Activated CD4-positive, alpha-beta T cell treated with anti-CD3 and anti-CD28 coated beads for 36 hours (primary cell): ENCODE measurements at places on chromosomes 7 and 10. TPM values are rescaled to one million over a fixed set of nuclear protein-coding genes. Genes with fewer than 3 reads are reported as not detected.

TYW1B gene
- total RNA-seq, result 3.9 TPM

DNA sequence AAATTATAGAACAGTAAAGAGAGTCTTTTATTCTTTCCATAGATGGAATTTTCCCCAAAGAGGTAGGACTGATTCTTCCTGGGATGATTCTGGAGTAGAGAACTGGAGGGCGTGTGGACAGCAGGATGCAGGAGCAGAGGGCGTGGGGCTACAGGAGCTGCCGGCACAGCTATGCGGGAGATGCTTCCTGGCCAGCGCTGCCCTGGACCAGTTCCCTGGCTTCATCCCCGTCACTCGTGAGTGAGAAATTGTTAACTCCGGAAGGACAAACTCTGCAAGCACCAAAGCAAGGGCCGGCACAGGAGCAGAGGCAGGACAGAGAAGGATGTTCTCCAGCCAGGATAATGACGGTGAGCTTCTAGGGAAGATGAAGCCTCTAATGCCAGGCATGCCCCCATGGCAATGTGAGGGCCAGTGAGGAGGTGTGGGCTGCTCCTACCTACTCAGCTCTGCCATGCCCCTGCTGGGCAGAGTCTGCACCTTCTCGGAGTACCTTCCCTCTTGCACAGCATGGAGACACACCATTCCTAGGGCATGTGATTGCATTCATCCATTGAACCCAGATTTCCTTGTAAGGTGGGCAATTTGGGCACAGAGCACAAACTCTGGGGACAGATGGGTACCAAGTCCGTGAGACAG is 760.9 kb upstream of the IGFBP3 start:
- H3K4me3 ChIP-seq, result no peak overlapping the region
- no peaks in the 10 kb centered on the region for H3K4me1 ChIP-seq
- no peaks in the 10 kb centered on the region for H3K36me3 ChIP-seq

DNA sequence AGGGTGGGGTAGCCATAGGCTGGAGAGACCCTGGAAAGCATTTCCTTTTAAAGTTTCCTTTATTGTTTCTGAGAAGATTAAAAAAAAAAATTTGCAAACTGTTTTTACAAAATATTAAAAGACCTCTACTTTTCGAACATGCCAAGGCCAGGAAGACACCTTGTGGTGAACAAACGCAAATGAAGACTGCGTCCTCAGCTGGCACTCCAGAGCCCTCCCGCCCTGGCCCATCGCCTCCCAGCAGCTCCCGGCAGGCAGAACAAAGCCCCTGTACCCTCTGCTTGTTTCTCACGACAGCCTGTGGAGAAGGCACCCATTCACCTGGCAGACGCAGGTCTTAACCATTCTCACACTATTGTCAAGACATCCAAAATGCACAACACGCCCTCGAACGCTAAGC is 56.4 kb downstream of the ESYT2 start:
- H3K27ac ChIP-seq, result no peak overlapping the region
- H3K36me3 ChIP-seq, result peaks cover 43% of the 10 kb centered on the region
- H3K4me1 ChIP-seq, result peaks cover 49% of the 10 kb centered on the region
- no peaks in the 10 kb centered on the region for H3K27me3 ChIP-seq
- DNase-seq, result no peak
- H3K4me3 ChIP-seq, result no peak overlapping the region

INSYN2A gene
- not detected for total RNA-seq

DNA sequence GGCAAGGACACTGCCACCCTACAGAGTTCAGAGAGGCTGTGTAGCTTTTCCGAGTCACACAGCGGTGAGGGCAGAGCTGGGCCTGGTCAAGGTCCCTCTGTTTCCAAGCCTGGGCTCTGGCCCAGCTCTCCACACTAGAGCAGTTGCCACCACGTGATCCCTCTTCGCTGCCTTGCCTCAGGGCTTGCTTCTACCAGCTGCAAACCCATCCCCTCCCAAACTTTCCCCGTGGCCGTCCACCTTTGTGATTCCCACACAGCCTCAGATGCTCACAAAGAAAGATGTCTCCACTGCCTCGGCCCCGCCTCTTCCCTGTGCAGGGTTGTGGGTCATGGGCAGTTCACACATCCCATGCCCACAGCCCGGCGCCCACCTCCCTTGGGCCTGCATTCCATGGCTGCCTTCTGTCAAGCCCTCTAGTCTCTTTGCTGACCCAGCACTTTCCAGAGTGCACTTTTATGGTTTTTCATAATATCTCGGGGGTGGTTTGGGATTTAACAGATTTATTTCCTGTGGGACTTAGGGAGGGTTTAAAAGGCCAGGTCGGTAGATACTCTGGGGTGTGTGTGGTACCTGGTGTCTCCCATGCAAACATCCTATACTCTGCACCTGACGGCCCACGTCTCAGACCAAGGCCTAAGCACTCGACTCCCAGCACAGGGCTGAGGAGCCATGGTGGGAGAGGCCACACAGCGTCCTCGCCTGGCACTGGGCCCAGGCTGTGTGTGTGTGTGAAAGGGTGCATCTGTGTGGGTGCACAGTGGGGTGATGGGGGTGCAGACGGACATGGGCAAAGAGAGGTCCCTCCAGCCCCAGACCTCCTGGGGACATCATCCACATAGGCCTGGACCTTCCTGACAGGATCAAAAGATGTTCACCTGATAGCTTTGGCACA is 59.6 kb downstream of the PKD1L1 start:
- H3K36me3 ChIP-seq, result no peaks in the 10 kb centered on the region
- no peak for DNase-seq
- no peak overlapping the region for H3K27ac ChIP-seq
- no peak overlapping the region for H3K4me3 ChIP-seq
- no peaks in the 10 kb centered on the region for H3K27me3 ChIP-seq

DNA sequence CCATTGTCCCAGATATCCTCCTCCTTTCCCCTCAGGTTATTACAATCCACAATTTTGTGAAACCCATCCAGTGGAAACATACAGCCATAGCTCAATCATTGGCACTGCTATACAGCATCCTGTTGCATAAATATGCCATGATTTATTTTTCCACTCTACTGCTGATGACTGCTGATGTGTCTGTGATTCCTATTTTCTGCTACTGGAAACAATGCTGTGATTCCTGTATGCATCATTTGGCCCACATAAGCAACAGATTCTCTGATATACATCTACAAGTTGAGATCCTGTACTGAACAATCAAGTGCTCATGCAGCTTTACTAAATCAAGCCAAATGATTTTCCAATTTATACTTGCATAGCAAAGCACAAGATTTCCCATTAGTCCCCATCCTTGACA is 39.6 kb downstream of the CUL2 start:
- no peaks in the 10 kb centered on the region for H3K4me1 ChIP-seq
- H3K27me3 ChIP-seq, result no peaks in the 10 kb centered on the region
- no peak for DNase-seq
- H3K27ac ChIP-seq, result no peak overlapping the region

DNA sequence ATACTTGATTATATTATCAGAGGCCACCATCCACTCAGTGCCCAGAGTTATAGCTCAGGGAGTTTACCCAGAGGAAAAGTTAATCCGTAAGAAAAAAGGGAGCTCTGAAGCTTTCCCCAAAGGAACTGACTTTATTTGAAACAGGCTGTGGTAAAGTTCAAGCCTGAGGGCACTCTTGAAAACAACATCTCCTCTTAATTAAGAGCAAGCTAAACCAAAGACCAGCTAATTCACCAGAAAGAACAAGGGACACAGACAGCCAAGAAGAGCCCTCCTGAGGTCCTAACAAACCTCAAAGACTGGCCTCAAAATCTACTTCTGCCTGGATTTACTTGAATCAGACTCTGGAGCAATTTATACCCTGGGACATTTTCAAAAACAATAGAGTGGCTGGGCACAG is 159.6 kb upstream of the CHST15 start:
- no peak overlapping the region for H3K27ac ChIP-seq
- DNase-seq, result no peak
- no peak overlapping the region for H3K4me3 ChIP-seq
- no peaks in the 10 kb centered on the region for H3K4me1 ChIP-seq
- no peaks in the 10 kb centered on the region for H3K36me3 ChIP-seq

GRCh38 chr10:13885238-13885990 is 298.6 kb downstream of the PRPF18 start:
- H3K27ac ChIP-seq, result no peak overlapping the region
- H3K4me1 ChIP-seq, result peaks cover 7% of the 10 kb centered on the region
- H3K27me3 ChIP-seq, result peaks cover 30% of the 10 kb centered on the region
- H3K36me3 ChIP-seq, result no peaks in the 10 kb centered on the region
